T-helper 17 cell (primary cell): ENCODE measurements at places on chromosomes 6 and 20.

DNA sequence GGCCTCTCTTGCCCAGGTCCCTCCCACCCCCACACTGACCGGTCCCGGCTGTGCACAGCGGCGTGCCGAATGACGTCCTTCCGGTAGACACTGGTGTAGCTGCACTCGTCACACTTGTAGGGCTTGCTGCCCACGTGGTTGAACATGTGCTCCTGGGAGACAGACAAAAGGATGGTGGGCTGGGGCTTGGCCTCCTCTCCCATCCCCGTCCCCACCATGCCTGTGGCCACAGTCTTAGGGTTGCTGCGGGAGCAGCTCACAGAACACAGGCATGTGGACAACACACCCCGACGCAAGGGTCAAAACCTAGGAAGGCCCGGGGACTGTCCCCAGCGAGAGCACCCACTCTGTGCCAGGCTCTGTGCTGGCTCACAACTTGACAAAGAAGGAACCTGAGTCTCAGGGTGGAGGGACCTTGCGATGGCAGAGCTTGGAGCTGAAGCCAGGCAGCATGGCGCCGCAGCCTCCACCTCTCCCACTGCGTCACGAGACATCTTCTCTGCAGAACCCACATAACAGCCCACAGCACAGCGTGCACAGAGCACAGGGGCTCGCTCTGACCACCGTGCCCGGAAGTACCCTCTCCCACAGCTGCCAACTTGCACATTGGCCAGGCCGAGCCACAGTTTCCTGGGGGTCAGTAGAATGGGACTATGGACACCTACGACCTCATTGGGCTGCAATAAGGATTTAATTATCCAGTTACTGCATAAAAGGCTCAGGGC is 9.8 kb downstream of the ZNF335 start:
- no peak for DNase-seq

- no peak for DNase-seq
Measured at GRCh38 chr20:23289724-23290395, 60.7 kb upstream of the NXT1 start.

DNA sequence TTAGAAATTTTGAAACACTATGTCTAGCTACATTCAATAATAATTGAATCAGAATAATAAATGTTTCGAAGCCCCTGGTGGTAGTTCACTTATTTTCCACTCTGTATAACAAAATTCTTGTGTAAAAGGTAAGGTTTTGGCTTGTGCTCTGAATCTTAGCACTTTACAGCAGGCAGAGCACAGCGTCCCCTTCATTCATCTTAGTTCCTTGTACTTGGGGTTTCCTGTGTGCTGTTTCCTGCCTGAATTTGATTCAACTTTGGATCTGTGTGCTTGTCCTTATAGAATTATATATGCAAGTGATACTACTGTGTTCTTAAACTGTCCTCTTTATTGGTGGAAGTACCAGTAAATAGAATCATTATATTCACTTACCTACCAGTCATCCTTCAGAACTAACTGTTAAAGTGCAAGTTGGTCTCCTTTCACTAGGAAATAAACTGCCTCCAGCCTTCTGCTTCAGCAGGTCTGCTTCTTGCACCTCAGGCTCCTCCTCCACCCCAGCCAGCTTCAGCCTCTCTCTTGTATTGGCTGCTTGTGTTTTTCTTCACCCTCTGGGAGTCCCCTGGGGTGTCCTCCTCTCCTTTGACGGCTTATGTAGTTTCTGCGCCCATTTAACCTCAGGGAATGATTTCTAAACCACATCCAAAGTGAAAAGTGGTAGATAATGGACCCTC is 28.8 kb upstream of the TULP4 start:
- no peak for DNase-seq

DNA sequence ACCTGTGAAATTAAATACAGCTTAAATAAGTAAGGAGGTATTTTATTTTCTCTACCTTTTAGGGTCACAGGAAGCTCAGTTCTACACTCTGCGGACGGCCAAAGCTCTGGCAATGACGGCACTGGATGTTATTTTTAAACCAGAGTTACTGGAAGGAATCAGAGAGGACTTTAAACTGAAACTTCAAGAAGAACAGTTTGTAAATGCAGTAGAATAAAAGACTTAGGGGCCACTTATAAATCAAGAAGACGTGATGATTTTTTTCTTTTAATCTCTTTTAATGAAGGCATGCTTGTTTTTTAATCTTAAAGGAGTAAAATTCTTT is 16.2 kb downstream of the PM20D2 start:
- no peak for DNase-seq

- DNase-seq: no peak
Measured at GRCh38 chr6:76972474-76972873, 490.8 kb downstream of the HTR1B start.

- DNase-seq: no peak
Measured at GRCh38 chr6:131733376-131734016, 22.7 kb upstream of the CTAGE9 start.

GRCh38 chr6:109300874-109301273 is 81.4 kb downstream of the CD164 start:
- no peak for DNase-seq

DNA sequence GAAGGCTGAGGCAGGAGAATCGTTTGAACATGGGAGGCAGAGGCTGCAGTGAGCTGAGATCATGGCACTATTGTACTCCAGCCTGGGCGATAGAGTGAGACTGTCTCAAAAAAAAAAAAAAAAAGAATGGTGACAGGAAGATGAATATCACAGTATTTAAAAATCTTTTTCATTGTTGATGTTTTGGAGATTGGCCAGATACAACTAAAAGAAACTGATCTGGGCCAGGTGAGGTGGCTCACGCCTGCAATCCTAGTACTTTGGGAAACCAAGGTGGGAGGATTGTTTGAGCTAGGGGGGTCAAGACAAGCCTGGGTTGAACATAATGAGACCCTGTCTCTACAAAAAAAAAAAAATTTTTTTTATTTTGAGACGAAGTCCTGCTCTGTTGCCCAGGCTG is 52.1 kb downstream of the TRAF3IP2 start:
- DNase-seq: no peak

GRCh38 chr6:1689141-1689540 is 79.4 kb downstream of the FOXC1 start:
- DNase-seq: no peak

- no peak for DNase-seq
Measured at GRCh38 chr6:163637524-163637923, 223.0 kb downstream of the QKI start.

DNA sequence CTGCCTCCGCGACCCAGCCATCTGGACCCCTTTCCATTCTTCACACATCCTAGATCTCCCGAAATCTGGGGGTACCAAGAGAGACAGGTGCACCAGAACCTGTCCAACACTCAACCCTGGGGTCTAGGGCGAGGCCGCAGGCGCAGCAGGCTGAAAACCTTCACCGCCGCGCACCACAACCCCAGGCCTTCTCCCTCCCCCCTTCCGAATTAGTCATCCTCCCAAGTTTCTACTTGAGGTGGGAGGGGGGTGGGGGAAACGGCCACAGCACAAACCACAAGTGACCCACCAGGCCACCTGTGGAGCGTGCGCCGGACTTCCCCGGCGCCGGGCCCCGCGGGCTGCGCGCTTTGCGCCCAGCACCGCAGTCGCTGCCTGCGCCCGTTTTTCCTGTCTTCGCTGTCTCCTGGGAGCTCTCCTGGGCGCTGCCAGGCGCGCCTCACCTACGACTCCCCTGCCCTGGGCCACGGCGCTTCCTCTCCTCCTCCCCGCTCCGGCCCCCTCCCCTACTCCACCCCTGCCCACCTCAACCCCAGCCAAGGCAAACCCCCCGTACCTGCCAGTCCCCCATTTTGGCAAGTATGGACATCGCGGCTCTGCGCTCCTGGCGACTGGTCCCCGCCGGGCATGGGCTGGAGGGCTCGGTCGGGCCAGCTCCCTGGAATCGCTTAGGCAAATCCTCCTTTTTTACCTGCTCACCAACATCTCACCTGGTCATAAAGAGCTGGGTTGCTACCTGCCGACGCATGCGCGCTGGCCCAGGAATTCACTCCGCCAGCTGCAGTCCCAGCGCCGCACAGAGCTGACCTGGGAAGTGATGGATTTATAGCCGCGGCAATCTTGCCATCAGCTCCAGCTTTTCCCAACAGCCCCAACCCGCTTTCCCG is 4.2 kb upstream of the TFAP2A start:
- DNase-seq: no peak

GRCh38 chr20:41249411-41250281 is 67.9 kb downstream of the ZHX3 start:
- no peak for DNase-seq

- no peak for DNase-seq
Measured at GRCh38 chr20:25600632-25601031, 15.3 kb upstream of the NINL start.

DNA sequence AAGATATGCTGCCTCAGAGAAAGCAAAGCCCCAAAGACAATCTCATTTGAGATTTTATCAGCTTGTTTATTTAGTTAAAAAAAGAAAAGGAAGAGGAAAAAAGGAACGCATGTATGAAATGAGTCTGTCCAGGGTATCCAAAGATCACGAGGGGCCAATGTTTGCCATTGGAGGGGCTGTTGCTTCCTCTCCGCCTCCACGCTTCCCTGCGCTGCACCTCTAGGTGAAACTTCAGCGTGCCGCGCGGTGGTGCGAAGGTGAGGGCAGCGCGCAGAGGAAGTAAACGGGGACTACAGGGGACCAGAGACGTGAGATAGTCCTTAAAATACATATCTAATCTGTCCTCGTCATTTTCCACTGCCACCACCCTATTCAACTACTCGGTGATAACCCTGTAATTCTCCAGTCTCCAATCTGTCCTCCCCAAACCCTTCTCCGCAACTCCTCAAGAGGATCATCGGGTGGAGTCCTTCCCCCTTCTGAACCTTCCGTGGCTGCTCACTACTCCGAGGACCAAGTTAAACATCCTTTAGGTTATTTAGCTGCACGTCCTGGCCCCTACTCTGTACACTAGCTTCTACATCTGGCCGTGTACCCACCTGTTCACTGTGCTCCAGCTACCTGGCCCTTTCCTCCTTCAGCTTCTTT is 1.1 kb upstream of the DCBLD1 start:
- DNase-seq: peak; percentile 4

GRCh38 chr6:108941281-108941680 is 93.1 kb downstream of the ARMC2 start:
- no peak for DNase-seq

DNA sequence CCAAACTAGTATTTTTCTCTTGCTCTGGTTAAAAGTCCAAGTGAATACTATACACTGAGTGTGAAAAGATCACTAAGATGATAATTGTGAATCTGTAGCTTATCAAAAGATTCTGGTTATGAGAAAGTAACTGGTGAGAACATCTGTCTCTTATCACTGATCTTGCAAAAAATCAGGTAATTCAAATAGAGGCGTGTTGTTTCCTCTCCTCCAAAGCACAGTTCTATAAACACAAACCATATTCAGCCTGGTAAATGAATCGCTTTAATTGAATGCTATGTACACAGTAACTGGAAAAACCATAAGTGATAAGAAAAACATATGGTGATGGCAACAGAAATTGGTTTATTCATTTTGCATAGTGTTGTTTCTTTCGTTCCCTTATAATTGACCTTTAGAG is 161.0 kb downstream of the RALGAPA2 start:
- DNase-seq: no peak

- DNase-seq: no peak
Measured at GRCh38 chr6:90249458-90249857, 47.2 kb downstream of the BACH2 start.

DNA sequence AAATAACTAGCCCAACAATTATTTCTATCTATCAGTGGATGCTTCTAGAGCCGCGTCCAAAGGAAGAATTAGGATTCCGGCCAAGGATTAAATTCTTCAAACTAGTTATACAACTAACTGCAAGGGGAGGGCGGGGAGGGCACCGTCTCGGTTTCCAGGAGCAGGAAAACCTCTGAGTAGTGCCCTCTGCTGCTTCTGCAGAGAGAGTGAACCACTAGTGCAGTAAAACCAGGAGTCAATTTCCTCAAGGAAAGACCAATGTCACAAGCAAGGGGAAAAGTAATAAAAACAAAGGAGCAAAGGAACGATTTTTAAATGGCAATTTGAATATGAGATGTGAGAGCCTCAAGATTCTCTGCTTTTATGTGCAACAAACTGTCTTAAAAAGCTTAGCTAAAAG is 16.5 kb upstream of the UBE2J1 start:
- DNase-seq: no peak
